ENCODE measurements at places on chromosomes 7 and 10. TPM values are rescaled to one million over a fixed set of nuclear protein-coding genes. Genes with fewer than 3 reads are reported as not detected.

Gene NPTX2
- 1.5 TPM for total RNA-seq

DNA sequence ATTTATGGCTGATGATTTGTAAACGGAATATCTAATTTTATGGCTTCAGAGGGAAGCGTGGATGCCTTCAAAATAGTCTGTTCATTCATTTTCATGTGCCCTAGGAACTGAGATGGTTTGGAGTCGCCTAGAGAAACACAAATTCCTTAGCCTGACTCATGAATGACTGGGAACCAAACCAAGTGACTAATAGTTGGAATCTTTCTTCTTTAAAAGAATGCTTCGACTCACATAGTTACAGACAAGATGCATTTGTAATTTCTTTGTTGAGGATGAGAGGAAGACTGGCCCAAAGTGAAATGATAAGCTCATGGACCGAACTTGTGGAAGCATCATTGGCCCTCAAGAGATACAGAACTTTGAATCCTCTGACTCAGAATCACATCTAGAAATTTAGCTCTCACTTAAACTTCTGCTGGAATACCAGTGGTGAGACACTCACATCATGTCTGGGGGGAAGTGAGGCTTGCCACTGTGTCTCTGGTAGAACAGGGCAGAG lies 1107.2 kb downstream of the NRG3 start:
- DNase-seq, result no peak
- H3K4me3 ChIP-seq, result no peak overlapping the region
- no peak overlapping the region for H3K27ac ChIP-seq
- no peaks in the 10 kb centered on the region for H3K4me1 ChIP-seq

GRCh38 chr10:6297951-6298381 lies 95.2 kb downstream of the PFKFB3 start:
- H3K36me3 ChIP-seq, result no peaks in the 10 kb centered on the region
- no peaks in the 10 kb centered on the region for H3K27me3 ChIP-seq
- no peak for DNase-seq
- no peak overlapping the region for H3K4me3 ChIP-seq

GRCh38 chr10:21625623-21626229 lies 91.7 kb downstream of the MLLT10 start:
- no peaks in the 10 kb centered on the region for H3K27me3 ChIP-seq
- H3K4me1 ChIP-seq, result no peaks in the 10 kb centered on the region
- DNase-seq, result no peak
- no peaks in the 10 kb centered on the region for H3K36me3 ChIP-seq
- H3K4me3 ChIP-seq, result no peak overlapping the region

Gene PPP1R17
- total RNA-seq, result not detected

DNA sequence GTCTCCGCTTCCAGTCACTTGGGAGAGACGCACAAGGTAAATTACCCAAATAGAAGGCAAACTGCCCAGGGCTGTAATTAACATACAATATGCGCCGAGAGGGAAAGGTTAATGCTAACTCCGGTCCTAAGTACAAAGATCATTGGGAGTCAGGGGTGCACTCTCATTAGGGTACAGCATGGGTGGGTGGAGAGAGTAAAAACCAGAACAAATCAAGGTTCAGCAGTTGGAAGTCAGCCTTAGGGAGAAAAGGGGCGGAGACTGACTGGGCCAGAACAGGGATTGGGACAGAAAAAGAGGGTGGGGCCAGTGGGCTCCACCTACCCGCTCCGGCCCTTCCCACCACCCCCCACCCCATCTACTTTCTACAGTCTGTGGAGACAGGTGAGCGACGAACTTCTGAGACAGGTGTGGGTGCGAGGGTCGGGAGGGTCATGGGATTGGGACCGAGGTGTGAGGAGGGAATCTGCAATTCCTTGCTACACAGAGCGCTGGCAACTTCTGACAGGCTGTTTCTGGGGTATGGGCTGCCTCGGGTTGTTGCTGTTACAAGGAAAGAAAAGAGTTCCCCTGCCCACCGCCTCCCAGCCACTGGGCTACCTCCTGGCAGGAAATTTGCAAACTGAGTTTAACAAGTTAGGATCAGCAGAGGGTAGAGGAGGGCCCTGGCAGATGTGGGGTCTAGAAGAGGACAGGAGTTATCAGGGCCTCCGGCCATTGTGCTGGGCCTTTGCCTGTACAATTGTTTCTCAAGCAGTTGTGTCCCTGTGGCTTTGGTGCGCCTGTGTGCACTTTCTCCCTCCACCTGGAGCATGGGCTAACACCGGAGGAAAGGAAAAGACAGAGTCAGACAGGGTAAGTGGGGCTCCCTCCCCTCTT lies at the start of gene TMEM139:
TSS of gene TMEM139 (plus strand) at position 368 of the 879 bp plus-strand sequence. CDS start 1,000 bp downstream, outside the sequence.
- no peaks in the 10 kb centered on the region for H3K27me3 ChIP-seq
- no peaks in the 10 kb centered on the region for H3K36me3 ChIP-seq
- H3K4me1 ChIP-seq, result peaks cover 13% of the 10 kb centered on the region
- DNase-seq, result no peak

DNA sequence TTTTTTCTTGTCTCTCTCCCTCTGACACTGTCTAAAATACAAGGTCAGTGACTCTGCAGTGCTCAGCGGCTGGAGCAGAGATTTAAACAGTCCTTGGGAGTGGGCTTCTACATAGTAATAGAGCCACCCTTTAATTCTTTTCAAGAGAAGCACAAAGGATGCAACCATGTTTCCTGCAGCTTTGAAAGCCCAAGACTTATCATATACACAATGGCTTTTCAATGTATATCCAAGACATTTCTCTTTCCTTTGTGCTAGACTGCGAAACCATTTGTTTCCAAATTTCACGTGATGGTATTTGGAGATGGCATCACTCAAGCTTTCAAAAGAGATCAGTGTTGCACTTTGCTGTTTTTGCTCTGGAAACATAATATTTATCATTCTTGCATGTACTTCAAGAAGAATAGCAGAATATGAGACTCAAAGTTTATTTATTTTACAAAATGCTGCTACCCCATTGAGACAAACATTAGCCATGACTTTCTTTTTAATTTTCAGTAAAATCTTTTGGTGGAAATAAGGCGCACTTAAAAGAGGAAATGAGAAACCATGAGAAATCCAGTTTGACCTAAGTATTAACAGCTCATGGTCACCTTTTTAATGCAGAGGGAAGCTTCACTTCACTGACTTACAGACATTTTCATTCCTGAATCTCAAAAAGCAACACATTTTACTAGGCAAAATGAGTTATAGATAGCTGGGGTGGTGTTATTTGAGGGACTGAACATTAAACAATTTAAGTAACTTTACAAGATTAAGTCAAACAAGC lies 76.6 kb downstream of the SEMA3C start:
- H3K4me1 ChIP-seq, result no peaks in the 10 kb centered on the region
- DNase-seq, result no peak
- no peaks in the 10 kb centered on the region for H3K36me3 ChIP-seq
- H3K27ac ChIP-seq, result no peak overlapping the region
- no peaks in the 10 kb centered on the region for H3K27me3 ChIP-seq
- no peak overlapping the region for H3K4me3 ChIP-seq

DNA sequence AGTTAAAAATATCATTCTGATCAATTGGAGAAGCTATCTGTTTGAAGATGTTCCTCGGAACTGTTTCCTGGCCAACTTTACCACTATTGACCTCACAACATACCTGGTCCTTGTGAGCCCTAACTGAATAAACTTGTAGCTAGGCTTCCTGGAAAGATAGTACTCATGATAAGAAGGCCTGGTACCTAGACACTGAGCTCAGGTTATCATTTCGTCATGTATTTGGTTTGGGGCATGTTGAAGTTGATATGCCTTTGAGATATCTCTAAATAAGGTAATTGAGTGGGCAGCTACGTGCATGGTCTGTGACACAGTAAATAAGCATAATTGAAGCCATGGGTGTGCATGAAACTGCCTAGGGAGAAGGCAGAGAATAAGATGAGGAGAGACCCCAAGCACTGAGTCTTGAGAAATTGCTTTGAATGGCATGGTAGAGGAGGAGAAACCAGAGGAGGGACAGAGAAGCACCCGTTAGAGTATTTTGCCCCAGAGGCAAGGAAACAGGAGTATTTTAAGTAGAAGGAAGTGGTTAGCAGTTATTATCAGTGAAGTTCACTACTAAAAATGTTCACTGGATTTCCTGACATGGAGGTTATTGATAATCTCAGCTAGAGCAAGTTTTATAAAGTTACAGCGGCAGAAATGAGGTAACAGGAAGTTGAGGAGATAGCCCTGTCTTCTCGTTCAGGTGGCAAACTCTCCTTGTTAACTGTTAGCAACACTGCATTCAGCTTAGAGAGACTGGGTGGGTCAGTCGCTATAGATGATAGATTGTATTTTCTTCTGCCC lies 55.6 kb downstream of the CC2D2B start:
- H3K27me3 ChIP-seq, result no peaks in the 10 kb centered on the region
- H3K36me3 ChIP-seq, result no peaks in the 10 kb centered on the region
- no peak for DNase-seq
- no peaks in the 10 kb centered on the region for H3K4me1 ChIP-seq

Gene SUN3
- total RNA-seq, result not detected

DNA sequence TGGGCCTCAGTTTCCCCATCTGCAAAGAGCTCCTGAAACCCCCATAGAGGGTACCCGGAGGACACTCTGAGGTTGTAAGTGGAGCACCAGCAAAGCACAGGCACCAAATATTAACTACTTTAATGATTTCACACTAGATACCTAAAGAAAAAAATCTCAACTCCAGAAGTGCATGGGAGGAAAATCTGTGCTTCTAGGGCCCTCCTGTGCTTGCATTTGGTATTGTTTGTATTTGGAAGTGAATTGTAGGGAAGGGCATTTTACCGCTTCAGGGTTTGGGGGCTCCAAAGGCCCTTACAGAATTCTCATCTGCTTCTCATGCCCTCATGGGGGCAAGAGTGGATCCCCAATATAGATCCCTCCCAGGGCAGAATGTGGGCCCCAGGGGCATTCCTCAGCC lies 22.4 kb upstream of the DRGX start:
- no peak overlapping the region for H3K4me3 ChIP-seq
- no peaks in the 10 kb centered on the region for H3K4me1 ChIP-seq
- no peaks in the 10 kb centered on the region for H3K36me3 ChIP-seq
- H3K27me3 ChIP-seq, result no peaks in the 10 kb centered on the region
- no peak overlapping the region for H3K27ac ChIP-seq

DNA sequence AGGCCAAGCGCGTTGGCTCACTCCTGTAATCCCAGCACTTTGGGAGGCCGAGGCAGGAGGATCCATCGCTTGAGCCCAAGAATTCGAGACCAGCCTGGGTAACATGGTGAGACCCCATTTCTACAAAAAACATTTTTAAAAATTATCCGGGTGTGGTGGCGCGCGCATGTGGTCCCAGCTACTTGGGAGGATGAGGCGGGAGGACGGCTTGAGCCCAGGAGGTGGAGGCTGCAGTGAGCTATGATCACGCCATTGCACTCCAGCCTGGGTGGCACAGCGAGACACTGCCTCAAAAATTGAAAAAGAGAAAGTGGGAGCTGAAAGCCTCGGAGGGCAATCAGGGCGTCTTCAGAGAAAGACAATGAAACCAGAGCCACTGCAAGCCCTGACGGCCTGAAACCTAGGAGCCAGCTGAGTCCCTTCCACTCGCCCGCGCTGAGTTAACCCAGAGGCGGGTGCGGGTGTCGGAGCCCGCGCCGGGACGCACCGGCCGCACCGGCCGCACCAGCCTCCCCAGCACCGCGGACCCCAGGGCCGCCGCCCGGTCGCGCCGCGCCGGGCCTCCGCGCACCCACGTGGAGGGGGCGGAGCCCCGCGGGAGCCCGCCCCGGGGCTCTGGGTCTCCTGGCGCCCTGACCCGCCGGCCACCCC lies 22.4 kb downstream of the ZFAND2A start:
- no peaks in the 10 kb centered on the region for H3K27me3 ChIP-seq
- H3K36me3 ChIP-seq, result no peaks in the 10 kb centered on the region
- peak overlapping the region; percentile 70 for H3K4me3 ChIP-seq
- no peak for DNase-seq
- peaks cover 16% of the 10 kb centered on the region for H3K4me1 ChIP-seq
